ENCODE measurements at places on chromosomes 3 and 15.

DNA sequence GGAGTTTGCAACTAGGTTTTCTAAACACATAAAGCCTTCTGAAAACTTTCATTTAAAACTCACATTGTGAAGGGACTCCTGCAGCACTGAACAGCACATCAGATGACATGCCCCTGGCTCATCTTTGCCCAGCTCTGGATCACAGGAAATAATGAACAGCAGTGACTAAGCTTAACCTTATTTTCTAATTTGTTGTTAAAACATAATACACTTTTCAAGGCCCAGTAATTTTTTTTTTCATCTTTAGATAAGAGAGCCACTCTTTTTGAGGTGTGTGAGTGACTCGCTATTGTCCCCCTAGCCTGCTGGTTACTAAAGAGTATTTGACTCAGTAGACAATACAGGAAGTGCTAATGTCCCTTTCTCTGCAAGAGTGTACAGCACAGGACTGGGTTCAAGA, 204.0 kb downstream of the OSBPL10 start:
- DNase-seq: no peak

DNA sequence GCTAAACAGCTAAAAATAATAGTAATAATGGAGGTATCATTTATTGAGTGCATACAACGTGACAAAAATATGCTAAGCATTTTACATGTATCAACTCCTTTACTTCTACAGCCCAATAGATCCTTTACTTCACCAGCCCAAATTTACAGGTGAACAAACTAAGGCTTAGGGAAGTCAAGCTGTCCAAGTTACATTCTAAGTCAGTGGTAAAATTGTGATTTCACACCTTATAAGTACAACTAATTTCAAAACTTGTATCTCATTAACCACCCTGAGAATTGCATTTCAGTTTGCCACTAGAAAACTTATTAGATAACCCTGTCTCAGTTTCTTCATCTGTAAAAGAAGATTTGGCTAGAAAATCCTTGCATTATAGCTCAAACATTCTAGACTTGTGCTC, 10.7 kb downstream of the SLC33A1 start:
- no peak for DNase-seq

DNA sequence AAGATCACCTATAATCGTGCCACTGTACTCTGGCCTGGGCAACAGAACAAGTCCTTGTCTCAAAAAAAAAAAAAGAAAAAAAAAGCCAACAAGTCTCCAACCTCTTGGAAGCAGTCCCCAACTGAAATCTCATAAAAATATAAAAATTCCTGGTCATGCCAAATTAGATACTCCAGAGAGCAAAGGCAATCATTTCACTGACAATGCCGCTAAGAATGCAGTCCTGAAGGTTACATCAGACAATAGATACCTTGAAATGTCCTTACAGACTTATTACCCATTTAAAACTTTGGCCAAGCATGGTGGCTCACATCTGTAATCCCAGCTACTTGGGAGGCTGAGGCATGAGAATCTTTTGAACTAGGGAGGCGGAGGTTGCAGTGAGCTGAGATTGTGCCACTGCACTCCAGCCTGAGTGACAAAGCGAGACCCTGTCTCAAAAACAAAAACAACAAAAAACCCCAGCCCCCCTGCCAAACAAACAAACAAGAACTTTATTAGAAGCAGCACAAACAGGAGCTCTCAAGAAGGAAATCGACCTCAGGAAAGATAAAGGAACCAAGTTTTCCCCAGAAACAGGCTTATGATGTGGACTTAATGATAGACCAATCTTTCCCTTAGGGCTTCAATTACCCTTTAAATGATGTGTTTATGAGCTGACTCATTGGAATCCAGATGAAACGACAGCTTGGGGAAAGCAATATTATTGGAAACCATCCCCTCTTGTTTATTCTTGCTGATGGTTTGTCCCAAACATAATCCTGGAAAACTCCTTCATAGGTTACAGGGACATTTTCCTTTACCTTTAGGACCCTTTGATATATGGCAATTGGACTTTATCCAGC, 53.1 kb upstream of the XCR1 start:
- no peak for DNase-seq

DNA sequence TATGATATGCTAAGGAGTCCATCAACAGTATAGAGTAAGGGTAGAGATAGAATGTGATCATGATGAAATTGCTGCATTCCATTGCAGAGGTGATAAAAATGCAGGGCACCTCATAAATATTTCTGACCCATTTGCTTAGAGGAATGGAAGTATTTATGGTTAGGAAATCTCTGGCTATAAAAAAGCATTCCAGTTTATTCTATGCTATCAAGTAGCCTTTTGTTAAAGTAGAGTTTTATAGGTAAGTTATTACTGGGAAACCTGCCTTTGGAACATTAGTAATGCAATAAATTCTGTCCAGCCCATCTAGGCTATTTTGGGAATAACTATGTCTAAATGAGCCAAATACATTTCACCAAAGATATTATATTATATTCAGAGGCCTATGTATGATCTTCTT, 19.8 kb upstream of the STRIT1 start:
- DNase-seq: no peak

DNA sequence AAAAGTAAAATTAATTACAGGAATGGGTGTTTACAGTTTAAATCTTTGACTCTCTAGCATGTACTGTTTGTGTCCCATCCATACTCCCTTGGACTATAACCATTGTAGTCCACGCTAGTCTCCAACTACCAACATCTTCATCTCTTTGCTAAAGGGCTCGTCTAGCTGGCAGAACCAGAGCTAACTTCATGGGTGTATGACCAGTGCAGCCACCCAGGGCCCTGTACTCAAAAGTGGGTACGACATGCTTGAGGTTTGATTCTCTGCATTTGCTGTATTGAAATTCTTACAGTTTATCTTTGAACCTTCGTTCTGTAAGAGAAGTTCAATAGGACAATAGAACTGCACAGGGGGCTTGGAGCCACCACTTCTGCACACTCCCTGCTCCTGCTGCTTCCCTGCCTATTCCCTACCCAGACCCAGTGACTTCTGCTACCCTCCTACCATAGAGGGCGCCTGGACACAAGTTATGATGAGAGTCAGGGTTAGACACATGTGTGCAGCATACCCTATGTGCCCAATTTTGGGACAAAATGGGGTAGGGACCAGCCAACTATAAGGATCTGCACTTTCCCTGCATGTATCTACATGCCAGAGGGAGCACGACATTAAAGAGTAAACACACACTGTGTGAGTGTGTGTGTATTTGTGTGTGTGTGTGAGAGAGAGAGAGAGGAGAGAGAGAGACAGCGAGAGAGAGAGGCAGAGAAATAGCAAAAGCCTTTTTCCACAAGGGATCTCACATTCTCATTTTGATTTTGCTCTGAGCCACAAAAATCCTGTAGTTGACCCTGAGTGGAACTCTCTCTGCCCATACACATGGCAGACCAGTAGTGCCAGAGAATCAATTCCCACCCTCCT, 59.0 kb upstream of the NECTIN3 start:
- DNase-seq: peak; percentile 25

GRCh38 chr3:143573610-143574303, 274.5 kb downstream of the SLC9A9 start:
- no peak for DNase-seq

DNA sequence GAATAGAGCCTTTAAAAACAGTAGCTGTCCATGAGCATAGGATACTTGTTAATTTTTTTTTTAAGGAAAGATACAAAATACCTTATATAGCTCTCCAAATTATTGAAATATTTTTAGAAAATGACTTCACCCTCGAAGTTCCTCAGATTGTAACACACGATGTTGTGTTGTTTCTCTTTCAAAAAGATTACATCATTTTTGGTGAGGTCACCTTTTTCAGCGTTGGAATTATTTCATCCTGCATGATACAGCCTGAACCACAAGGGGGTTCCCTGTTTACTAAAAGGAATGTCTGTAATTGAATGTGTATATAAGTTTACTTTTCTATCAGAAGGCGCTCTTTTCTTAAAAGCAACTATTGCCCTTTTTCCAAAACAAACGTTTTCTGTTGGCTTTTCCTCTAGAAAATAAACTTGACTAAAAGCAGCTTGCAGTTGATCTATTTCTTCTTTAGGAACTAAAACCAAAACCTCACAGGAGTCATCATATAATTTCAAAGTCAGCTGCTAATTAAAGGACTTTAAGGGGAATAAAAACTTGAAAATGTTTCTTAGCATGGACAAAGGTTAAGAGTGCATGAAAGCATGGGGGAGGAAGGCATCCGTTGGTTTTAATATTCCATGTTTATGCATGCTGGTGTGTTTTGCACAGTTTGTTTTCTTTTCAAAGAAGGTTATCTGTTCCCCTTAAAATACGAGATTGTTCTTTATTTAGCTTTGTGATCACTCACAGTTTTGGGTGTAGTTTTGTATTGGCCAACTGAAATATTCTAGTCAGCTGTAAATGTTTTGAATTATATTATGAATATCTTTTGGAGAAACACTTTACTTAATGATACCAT, 29.4 kb downstream of the LYSMD4 start:
- DNase-seq: no peak

DNA sequence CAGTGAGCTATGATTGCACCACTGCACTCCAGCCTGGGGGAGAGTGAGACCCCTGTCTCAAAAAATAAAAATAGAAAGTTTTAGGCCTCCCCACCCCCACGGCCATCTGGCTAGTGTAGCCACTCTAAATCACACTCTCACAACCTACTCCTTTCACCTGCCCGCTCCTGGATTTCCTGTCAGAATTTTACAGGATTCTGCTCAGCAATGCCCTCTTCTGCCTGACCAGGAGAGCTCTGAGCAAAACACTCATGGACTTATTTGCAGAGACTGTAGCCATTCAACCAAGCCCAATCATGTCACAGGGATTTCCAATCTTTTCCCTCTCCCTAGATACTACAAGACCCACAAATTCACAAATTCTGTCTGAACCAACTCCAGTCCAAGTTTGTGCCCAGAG, 242.6 kb upstream of the TPRG1 start:
- DNase-seq: no peak

DNA sequence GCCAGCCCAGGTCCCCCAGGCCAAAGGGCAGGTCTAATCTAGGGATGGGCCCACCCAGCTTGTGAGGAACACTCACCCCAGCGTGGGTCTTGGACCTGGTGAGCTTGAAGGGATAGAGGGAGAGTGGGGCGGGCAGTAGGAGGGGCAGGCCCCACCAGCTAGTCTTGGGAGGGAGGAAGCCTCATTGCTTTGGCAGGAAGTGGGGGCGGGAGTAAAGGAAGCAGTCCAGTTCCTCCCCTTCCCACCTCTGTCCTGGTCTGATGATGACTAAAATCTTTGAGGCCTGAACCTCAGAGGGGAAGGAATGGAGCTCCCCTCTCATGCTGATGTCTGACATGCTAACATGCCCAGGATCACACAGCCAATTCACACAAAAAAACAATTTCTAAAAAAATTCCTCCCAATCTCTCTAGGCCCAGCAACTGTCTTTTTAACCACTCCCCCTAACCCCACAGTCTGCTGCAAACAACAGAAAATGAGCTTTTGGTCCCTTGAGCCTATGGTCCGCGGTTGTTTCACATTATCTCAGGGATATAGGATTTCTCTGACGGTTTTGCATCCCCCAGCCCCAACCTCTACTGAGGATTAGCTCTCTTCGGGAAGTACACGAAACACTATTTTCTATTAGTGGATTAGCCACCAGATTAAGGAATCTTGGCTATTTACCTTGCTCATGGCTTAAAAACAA, 30.7 kb upstream of the DUSP7 start:
- DNase-seq: no peak

- DNase-seq: no peak
Measured at GRCh38 chr3:188320757-188321156, 166.8 kb downstream of the LPP start.

- DNase-seq: no peak
Measured at GRCh38 chr3:149307435-149307783, 26.0 kb downstream of the TM4SF18 start.

DNA sequence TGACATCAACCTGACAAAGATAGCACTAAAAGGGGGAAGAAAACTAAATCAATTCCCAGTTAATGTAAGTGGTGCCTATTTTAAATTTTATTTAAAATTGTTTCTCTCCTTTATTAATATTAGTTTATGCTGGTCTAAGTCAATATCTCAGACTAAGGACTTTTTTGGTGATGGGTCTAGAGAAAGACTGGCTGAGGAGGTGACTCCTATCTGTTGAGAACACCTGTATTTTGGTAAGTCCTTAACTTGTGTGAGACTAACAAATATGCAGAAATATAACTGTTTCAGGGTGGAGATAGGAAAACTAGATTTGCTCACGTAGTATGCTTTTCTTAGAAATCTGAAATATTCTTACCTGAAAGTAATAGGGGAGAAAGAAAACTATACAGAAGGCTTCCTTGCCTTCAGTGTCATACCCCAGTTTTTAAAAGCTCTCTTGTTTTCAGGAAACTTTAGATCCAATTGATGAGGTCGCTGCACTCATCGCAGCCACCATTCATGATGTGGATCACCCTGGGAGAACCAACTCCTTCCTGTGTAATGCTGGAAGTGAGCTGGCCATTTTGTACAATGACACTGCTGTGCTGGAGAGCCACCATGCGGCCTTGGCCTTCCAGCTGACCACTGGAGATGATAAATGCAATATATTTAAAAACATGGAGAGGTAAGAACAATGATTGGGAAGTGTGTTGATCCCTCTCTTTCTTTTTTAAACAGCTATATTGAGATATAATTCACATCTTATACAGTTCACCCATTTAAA, 138.9 kb downstream of the PDE8A start:
- no peak for DNase-seq

DNA sequence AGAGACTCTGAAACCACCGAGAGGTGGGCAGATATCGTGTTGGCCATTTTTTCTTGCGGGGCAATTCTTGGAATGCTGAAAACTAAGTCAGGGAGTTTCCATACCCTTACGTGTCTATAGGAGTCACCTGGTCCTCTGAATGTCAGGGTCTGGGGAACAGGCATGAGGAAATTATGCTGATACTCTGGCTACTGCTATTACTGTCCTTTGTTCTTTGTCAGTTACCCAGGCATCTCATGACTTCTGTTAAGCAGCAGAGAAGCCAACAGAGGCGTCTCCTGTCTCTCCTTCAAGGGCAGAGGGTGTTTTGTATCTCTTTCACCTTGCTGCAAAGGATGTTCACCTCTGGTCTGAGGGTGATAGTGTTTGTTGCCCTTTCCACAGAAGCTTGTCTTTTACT, 559.5 kb upstream of the CCDC54 start:
- no peak for DNase-seq

GRCh38 chr15:67242708-67243111, 11.8 kb downstream of the AAGAB start:
- no peak for DNase-seq

- no peak for DNase-seq
Measured at GRCh38 chr3:59609657-59610348, 560.0 kb upstream of the CFAP20DC start.

- DNase-seq: no peak
Measured at GRCh38 chr15:45023659-45024225, 747 bp downstream of the SORD start.

DNA sequence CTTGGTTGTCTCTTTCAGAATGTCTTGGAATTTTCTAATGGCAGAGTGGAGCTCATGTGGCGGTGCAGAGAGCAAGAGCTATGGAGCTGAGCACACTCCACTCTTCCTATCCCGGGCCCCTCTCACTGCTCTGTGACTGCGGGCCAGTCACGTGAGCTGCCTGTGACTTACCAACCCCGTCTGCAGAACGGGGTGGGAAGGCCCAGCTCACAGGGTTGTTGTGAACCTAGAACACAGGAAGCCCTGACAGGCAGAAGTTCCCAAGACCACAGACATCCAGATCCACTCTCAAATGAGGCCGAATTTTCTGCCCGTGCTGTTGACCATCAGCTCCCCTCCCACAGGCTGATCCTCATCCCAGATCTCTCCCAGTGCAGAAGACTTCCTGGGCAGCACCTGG, 35.5 kb upstream of the PLXNA1 start:
- DNase-seq: no peak

- DNase-seq: peak; percentile 41
Measured at GRCh38 chr3:146250449-146251382, at the start of gene PLSCR4. PLSCR4 (minus strand) TSS chr3:146251105; CDS start chr3:146222071, 29,034 bp downstream.

All from activated CD4-positive, alpha-beta T cell treated with anti-CD3 and anti-CD28 coated beads for 36 hours (primary cell).